Stimulated activated CD8-positive, alpha-beta memory T cell treated with anti-CD3 and anti-CD28 coated beads, Interleukin-2, amount 100 ng/mL, for 1 hour (primary cell): ENCODE measurements at places on chromosomes 3 and 15.

DNA sequence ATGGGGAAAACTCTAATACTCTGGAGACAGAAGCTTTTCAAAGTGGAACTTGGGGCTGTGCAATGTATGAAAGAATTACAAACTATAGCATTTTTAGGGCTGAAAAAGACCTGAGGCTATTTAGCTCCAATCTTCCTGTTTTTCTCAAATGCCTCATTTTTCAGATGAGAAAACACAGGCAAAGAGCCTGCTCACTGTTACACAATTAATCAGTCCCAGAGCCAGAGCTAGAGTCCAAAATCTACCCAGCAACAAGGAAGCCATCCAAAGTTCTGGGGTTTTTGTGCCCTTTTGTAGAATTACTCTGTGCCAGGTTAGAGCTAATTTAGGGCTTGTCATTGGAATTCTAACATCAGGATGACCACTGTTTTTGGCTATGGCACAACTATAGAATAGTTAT, 45.5 kb downstream of the GPR149 start:
- DNase-seq: no peak

DNA sequence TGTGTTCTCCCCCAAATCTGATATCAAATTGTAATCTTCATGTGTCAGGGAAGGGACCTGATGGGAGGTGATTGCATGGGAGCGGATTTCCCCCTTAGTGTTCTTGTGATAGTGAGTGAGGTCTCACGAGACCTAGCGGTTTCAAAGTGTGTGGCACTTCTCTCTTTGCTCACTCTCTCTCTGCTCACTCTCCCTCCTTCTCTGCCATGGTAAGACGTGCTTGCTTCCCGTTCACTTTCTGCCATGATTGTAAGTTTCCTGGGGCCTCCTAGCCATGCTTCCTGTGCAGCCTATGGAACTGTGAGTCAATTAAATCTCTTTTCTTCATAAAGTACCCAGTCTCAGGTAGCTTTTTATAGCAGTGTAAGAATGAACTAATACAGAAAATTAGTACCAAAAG, 30.6 kb upstream of the OR5H6 start:
- DNase-seq: no peak

DNA sequence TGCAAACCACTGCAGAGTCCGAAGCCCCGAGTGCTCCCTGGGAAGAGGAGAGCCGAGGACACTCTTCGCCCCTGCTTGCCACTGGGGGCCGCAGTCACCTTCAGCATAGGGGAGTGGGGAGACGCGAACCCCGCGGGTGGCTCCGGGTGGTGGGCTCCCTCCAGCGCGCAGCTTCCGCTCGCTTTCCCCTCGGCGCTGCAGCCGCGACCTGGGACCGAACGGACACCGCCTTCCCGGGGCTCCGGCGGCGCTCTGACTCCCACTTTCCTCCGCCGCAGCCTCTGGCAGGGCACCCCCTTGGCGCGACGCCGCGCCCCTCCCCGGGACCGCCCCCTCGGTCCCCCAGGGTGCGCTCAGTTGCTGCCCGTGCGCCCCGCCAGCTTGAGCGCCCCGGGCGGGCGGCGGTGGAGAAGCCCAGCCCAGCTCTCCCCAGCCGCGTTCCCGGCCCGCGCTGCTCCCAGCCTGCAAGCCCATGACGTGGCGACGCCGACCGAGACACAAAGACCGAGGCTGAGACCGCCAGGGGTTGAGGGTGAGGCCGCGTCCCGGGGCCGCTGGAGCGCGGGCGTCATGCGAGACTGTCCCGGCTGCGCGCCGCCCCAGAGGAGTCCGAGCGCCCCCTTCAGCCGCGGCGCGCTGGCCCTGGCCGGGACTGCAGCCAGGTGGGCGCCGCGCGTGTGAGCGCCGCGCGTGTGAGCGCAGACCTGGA, at the start of gene MINAR1:
MINAR1 (plus strand) TSS at position 701 of the 709 bp plus-strand sequence. CDS start 23,812 bp downstream, outside the sequence.
- DNase-seq: no peak

DNA sequence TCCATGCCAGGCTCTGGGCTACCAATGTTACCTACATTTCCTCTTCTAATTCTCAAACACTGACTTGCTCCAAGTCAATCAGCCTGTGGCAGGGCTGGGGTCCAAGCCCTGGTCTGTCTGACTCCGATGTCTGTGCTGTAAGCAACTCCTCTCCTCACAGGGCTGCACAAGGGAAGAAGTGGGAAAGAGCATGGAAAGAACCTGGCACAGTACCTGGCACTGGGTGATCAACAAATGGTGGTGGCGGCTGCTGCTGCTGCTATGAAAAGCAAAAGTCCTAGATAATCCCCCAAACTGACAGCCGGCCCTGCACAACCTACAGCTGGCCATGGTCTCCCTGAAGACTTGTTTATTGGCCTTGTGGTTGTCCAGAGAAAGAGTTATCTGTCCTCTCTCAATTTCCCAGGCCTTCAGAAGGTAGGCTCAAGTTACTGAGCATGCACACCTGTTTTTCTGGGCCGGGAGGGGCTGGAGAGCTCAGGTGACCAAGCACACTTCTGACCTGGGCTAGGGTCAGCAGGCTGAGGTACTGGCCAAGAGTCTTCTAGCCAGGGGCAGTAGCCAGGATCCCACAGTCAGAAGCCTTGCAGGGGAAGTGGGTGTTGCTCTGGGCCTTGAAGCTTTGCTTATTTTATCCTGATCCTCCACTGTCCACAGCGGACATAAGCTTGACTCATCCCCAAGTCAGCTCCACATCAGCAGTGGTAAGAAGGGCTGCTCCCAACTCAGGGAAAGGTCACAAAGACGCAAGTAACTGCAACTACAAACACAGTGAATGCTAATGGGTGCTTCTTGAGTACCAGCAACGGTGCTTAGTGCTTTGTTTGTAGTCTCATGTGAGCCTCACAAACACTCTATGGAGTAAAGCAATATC, 35.3 kb upstream of the KY start:
- no peak for DNase-seq

- DNase-seq: no peak
Observed at GRCh38 chr15:41944313-41944940, 27.9 kb downstream of the EHD4 start.

- DNase-seq: no peak
Observed at GRCh38 chr3:32706348-32707025, 21.5 kb downstream of the CNOT10 start.

GRCh38 chr3:45968706-45969105, 25.4 kb downstream of the CXCR6 start:
- DNase-seq: no peak

- no peak for DNase-seq
Observed at GRCh38 chr3:123300583-123300982, 98.8 kb downstream of the SEC22A start.

DNA sequence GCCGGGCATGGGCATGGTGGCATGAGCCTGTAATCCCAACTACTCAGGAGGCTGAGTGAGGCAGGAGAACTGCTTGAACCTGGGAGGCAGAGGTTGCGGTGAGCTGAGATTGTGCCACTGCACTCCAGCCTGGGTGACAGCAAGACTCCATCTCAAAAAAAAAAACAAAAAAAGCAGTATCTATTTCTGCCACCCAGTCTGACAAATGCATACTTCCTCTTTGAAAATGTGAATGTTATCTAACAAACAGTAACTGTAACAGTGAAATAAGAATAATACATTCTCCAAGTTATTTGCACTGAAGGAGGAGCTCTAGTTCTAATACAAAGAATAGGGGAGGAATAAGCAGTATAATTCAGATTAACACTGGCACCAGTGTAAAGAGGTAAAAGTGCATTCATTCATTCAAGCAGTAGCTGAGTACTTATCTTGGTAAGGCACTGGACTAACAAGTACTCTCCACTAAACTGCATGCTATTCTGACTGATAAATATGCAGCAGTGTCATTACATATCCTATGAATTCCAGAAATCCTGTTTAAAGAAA, 12.9 kb downstream of the VPS13C start:
- no peak for DNase-seq

GRCh38 chr3:129323651-129324294, 45.1 kb downstream of the HMCES start:
- DNase-seq: no peak

DNA sequence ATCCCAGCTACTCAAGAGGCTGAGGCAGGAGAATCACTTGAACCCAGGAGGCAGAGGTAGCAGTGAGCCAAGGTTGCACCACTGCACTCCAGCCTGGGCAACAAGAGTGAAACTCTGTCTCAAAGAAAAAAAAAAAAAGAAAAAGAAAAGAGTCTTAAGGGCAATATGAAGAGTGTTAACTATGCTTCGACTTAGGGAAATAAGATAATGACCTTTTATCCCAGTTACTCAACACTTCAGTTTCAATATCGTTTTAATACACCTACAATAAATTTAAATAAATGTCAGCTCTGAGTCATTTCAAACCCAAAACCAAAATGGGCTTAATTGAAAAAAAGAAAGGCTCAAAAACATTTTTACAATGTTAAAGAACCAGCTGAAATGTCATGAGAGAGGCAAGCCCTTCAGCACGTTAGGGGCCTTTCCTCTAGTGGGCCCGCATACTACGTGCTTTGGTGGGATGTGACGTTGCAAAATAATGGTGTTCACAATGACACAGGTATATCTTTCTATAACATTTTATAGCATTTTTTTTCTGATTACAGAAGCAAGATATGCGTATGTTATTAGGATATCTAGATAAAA, 15.3 kb downstream of the FYCO1 start:
- DNase-seq: no peak

GRCh38 chr3:60366486-60366885, 884.8 kb downstream of the FHIT start:
- no peak for DNase-seq

DNA sequence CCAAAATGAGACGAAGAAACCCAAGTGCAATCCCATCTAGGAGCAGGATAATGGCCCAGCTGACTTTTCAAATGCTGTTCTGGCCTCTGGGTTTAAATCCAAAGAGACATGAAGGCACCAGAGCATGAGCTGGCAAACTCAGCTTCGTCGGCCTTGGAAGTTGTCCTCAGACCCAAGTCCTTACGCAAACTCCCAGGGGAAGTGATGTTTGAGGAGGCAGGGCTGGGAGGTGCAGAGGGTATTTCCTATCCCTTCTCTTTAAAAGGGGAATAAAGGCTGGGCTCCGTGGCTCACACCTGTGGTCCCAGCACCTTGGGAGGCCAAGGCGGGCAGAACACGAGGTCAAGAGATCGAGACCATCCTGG, 68.9 kb upstream of the HERC1 start:
- DNase-seq: no peak

- DNase-seq: no peak
Observed at GRCh38 chr3:17782751-17783150, 40.3 kb upstream of the TBC1D5 start.

- no peak for DNase-seq
Observed at GRCh38 chr3:44880284-44880683, 5.9 kb downstream of the TGM4 start.

- no peak for DNase-seq
Observed at GRCh38 chr3:158368271-158368670, 202.7 kb upstream of the MLF1 start.

GRCh38 chr3:120049072-120049471, 45.2 kb downstream of the GSK3B start:
- no peak for DNase-seq

- no peak for DNase-seq
Observed at GRCh38 chr3:127961124-127961523, 46.1 kb downstream of the KBTBD12 start.

DNA sequence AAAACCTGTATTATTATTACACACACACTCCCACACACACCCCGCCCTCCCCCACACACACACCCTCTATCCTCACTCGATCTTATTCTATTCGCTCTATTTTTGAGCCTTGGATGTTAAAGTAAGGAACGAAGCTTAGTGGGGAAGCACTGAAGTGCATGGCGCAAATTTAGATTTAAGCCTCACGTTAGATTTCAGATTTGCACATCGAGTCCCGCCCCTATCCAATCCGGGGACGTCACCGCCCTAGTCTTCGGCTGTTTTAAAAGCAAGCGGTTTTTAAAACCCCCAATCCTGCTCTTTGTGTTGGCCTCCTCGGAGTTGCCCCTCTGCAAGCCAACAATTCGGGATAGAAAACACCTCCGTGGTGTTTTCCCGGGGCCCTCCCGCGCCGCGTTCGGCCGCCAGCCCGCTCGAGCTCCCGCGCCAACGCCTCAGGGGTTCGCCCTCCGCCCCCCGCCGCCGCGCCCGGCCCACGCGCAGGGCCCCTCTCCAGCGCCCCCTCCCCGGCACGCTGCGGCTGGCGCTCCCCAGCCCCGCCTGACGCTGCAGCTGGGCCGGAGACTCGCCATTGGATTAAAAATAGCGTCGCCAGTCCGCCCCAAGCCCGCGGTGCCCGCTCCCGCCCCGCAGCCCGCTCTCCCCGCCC, at the start of gene USP13:
USP13 (plus strand) TSS at position 594 of the 649 bp plus-strand sequence. CDS start 186 bp downstream, outside the sequence.
- peak; percentile 8 for DNase-seq
